Hepatocyte (in vitro differentiated cells): ENCODE measurements at places on chromosomes 2 and 18. TPM values are rescaled to one million over a fixed set of nuclear protein-coding genes. Genes with fewer than 3 reads are reported as not detected.

DNA sequence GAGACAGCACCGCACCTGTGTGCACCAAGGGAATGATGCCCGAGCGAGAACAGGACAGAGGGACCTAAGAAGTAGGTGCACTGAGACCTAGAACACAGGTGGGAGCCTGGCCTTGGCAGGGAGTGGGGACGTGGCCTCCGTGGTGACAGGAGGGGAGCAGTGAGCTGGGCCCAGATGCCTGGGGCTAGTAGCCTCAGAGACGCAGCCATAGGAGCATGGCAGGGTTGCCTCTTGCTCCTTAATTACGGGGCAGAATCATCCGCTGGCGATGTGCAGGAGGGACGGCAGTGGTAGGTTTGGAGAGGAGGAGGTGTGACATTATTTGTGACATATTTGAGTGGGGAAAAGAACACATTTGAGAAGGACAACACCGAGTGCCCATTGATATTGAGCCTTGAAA, 57.0 kb upstream of the HPCAL1 start:
- DNase-seq, result no peak

The MPP4 gene
- total RNA-seq, result 0.77 TPM in 1 of 2 replicates, not detected in the other

DNA sequence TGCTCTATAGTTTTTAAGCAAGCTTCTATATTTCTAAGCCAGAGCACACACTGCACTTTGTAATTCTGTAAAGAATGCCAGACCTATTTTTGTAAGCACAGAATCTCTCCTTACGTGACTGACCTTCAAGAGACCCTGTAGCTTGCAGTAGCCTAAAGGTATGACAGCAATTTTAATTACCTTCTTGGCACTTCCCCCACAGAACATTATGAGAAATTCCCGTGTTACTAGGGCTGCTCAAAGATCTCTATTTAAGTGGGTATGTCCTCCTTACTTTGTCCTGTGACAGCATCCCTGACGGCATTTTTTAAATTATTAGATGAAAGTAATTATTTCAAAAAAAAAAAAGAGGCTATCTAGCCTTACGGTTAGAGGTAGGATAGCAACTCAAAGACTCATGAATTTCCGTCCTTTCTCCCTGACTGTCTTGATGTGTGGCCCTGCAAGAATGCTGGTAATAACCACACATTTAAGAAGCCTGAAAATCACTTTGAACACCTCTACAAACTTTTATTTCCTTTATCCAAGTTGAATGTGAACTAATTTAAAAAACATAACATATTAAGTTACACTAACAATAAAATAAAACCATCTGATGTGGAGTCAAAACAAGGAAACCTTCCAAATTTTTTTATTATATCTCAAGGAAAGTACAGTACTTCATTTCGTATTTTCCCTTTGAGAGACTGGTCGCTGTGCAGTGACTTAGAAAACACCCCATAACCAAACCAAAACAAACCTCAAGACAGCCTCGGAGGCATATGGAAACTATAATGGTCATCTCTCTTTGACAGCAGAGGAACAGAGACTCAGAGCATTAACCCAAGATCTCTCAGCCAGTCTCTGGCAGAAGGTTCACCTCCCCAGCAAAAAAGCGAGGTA, 54.9 kb downstream of the THUMPD2 start:
- no peak for DNase-seq

DNA sequence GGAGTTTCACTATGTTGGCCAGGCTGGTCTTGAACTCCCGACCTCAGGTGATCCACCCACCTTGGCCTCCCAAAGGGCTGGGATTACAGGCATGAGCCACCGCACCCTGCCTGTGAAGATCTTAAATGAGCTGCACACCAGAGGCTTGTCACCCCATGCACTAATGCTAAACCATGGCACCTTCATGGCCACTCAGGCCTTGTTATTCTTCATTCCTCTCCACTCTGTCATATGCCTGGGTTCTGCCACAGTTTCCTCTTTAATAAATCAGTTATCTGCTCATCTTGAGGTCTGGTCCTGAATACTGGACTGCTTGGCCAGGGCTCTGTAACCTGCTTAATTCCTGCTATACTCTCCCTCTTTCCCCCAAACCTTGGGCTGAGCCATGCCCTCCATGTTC, 303.9 kb upstream of the FBXO11 start:
- DNase-seq, result no peak

DNA sequence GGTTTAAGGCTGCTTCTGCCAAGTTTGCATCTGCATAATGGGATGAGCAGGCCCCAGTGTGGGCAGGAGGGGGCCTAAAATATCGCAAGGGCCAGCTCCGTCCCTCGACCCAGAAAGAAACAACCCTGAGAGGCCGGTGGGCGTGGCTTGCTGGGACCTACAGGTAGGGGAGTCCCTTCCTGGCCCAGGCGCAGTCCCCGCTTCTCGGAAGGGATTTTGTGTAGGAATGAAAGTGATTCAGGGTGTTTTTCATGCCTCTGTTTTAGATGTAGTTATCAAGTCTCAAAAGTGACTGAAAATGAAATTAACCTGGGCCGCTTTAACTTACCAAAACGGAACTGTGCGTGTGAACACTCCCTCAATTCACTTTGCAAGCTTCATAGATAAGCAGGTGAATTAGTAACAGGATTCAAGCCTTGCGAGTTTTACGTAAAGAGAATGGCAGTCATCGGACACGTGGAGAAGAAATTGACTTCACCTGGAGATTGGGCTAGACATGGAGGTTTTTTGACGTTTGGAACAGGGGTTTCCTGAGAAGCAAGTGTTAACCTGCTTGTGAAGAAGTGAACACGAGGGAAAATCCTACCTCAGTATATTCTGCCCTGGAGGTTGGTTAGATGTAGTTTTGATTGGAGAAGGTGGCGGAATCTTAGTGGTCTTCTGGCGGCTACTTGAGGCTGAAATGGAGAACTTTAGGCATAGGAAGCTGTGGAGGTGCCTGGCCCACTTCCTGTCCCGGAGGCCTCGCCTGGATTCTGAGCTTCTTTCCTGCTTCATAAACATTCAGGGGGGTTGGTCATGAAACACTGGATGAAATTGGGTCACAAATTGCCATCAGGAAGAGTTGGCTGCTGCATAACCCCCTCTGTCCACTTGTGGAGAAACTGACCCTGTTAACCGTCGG, 1.7 kb downstream of the NCK2 start:
- DNase-seq, result peak; percentile 86

The CD8A gene
- total RNA-seq, result 0.33 TPM in 1 of 2 replicates, not detected in the other

GRCh38 chr2:95344656-95345055, 47.5 kb downstream of the KCNIP3 start:
- DNase-seq, result no peak

The PTPRN gene
- total RNA-seq, result 3.5 and 4.6 TPM in 2 replicates

DNA sequence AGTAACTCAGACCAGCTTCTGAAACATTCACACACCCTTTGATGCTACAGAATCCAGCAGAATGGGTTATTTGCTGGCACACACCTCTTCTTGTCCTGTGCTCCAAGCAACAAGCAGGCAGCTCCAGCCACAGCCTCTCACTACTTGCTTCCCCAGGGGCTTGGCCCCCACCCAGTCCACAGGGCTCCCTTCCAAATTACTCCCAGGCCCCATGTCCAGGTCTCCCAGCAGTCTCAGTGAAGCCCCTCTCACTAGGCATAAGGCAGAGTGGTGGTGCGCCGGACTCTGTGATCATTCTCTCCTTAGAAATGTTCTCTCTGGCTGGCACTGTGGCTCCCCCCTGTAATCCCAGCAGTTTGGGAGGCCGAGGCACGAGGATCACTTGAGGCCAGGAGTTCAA, 25.9 kb downstream of the ITM2C start:
- no peak for DNase-seq

DNA sequence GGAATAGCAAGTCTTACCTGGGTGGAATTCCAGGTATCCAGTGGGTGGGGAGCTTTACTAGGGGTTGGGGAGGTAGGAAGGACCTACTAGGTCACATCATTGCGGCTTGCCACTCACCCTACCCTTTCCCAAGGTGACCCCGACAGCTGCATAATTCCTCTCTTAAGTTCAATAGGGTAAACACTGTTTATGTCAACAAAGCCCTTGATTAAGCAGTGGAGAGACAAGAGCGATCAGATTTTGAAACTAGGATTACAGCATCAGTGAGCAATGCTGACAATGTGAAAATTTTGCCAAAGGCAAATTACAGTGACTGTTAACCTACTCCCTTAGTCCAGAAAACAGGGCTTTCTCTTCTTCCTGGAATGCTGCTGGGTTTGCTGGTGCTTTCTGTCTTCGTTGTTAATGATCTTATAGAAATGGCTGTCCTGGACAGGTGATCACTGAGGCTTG, 14.5 kb downstream of the SLC19A3 start:
- peak; percentile 42 for DNase-seq

GRCh38 chr2:197677483-197677882, 2.1 kb upstream of the RFTN2 start:
- no peak for DNase-seq

- no peak for DNase-seq
Measured at GRCh38 chr2:179849719-179850118, 11.7 kb downstream of the ZNF385B start.

The AGXT gene
- total RNA-seq, result 69.6 and 90.8 TPM in 2 replicates

The TMEM198 gene
- total RNA-seq, result 7.3 and 8.0 TPM in 2 replicates

- DNase-seq, result no peak
Measured at GRCh38 chr2:101262142-101262541, 9.5 kb downstream of the CNOT11 start.

The CD8B2 gene
- 0.44 TPM in 1 of 2 replicates, not detected in the other for total RNA-seq

DNA sequence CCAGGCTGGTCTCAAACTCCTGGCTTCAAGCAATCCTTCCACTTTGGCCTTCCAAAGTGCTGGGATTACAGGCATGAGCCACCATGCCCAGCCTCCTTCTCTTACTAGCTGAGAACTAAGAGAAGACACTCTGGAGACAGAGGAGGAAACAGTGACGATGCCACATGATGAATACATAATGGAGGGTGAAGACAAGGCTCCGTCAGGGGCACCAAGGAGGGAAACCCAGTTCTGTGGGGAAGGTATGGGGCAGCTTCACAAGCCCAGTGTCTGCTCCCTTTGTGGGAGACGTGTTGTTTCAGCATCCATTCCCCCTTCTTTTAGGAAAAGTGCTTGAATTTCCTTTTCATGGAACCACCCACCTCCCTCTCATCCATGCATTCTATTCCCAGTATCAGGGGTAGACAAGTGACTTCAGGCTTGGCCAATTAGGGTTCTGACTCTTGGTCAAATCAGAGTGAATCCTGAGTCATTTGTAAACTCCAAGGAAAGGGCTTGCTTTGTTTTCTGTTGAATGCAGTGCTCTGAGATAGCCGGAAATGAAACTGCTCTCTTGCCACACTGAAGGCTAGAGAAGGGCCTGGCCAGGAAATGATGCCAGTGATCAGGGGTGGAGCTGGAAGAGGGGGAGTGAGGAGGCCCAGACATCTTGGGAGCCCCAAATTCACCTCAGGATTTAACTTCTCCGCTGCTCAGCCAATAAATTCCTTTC, 23.7 kb downstream of the TMEM127 start:
- no peak for DNase-seq

DNA sequence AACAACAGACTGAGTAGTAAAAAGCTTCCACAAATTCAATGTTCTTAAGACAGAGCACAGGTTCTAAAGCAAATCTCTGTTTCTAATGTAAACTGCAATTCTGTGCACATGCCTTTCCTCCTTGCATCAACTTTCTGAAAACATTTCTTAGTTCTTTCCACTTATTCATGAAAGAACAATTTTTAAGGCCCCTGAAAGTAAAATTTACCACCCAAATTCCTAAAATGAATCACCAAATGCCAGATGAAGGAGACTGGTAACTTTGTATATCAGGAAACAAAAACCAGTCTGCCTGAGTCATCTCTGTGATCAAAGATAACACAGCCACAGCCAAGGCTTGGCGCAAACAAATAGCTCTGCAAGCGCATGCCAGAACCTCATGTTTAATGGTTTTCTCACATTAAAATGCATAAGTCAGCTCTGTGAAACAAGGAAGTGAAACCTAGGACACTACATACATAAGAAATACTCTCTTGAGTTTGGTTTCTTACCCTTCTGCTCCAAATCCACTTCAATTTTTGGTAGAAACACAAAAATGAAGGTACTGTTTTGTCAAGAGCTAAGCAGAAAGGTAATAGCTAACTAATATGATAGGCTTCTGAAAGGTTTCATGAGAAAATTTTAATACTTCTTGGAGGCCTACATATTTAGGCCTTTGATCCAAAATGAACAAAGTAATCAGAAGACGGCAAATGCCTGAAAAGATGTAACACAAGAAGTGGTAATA, 169.4 kb downstream of the THADA start:
- DNase-seq, result peak; percentile 84

DNA sequence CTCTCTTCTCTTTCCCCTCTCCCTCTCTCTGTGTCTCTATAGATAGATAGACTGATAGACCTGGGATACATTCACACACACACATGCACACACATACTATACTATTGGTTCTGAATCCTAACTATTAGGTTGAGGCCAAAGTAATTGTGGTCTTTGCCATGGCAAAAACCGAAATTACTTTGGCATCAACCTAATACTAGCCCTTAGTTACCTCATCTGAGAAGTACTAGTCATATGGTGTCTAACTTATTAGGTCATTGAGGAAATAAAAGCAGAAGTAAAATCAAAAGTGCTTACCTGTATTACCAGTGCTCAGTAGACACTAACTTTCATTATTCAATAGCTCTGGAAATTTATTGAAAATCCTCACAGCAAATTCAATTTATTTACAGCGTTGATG, 451.5 kb downstream of the EPHA4 start:
- no peak for DNase-seq

DNA sequence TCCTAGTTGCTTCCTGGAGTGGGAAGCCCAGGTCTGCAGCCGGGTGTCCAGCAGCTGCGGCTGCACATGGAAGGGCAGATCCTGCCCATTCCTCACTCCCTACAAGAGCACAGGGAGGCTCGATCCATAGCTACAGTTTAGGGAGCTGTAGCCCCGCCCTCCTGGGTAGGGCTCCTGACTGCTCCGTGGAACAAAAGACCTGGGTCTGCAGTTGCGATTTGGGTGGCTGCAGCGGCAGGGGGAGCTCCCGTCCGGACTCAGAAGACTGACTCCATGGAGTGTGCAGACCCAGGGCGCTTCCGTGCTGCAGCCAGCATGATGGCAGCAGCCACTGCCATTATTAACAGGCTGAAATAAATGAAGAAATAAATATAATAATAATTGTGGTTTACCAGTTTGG, 157.3 kb downstream of the CTNNA2 start:
- DNase-seq, result peak; percentile 60

GRCh38 chr18:62531931-62532330, 9.1 kb downstream of the ZCCHC2 start:
- no peak for DNase-seq

DNA sequence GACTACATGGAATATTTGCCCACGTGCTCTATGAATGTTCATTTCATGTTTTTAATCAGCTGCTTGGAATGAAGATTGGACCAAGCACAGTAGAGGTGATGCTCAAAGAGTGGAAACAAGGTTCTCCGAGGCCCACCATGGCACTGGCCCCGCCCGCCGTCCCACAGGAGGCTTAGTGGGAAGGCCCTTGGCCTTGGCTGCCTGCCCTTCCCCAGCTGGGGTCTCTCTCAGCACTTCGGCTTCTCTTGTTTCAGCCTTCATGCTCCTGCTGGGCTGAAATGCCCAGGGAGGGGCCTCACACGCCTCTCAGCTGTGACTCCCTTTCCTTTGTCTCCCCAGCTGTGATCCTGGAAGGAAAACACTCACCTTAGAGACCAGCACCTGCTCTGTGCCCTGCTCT, 833.2 kb downstream of the GALR1 start:
- no peak for DNase-seq

The PAX3 gene
- not detected in 2 replicates for total RNA-seq

- DNase-seq, result no peak
Measured at GRCh38 chr2:47079515-47080412, 75.3 kb downstream of the STPG4 start.
